ENCODE measurements at places on chromosomes 2 and 18.

- DNase-seq, result no peak
Observed at GRCh38 chr2:178258916-178259315, 64.6 kb downstream of the OSBPL6 start.

DNA sequence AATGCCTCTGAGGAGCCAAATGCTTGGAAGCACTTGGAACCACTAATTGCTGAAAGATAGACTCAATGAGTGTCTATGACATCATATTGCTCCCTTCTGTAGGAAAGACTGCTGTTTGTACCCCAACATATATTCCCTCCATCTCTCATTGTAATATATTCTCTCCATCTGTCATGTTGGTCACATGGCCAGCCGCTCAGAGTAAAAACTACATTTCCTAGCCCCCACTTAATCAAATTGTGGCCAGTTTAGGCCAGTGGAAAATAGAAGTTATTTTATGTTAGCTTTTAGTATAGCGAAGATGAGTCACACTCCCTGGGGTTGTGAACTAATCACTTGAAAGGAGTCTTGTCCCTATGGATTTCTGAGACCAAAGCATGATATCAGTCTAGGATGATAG, 160.2 kb downstream of the HNMT start:
- DNase-seq, result no peak

DNA sequence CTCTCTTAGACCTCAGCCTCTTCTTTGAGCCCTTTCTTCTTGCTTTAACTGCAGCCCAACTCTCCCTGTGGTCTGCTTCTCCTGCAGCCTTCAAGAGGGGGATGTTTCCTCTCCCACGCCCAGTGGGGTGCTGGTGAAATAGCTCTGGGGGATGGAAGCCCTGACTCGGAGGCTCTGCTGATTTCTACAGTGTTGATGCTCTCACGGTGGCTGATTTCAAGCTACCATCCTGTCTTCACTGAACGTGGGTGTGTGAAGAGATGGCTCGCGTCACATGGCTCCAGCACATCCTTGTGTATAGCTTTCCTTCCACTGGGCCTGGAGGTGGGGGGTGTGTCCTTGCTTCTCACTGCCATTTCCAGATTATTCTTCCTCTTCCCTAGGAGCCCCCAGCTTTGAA, 20.0 kb downstream of the MPP4 start:
- DNase-seq, result no peak

GRCh38 chr2:64447317-64448040, 6.5 kb upstream of the LGALSL start:
- DNase-seq, result no peak

- DNase-seq, result no peak
Observed at GRCh38 chr18:54127759-54128378, 96.6 kb downstream of the MBD2 start.

GRCh38 chr2:189152483-189152882, 27.1 kb downstream of the COL5A2 start:
- DNase-seq, result no peak
